ENCODE measurements at places on chromosomes 13 and 19.

- no peak for DNase-seq
Observed at GRCh38 chr19:29836409-29836825, 24.6 kb downstream of the CCNE1 start.

DNA sequence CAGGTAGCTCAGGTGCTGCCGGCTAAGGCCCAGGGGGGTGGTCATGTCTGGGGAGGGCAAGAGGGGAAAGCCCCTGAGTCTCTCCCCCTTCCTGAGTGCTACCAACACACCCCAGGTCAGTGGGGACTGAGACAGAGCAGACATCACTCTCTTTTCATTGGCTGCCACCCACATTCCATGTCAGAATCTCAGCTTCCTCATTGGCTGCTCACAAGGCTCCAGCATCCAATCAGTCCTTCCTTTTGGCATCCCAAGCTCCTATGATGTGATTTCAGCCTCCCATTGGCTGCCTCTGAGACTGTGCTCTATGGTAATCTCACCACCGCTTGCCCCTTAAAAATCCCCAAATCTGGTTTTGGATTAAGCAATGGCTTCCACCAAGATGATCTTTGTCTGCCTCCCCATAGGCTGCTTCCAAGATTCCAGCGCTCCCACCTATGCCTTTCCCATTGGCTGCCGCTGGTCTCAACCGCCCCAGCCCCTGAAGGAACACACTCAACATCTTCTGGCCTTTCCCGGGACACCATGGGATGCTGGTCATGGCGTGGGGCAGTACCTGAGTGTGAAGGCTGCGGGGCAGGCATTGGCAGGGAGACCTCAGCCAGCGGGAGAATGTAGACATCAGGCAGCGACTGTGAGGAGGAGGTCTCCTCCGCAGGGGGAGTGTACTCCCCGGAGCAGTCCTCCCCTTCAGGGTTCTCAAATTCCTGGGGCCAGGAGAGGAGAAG is 2.0 kb downstream of the LMTK3 start:
- no peak for DNase-seq

- no peak for DNase-seq
Observed at GRCh38 chr19:16668176-16668575, 7.2 kb downstream of the TMEM38A start.

DNA sequence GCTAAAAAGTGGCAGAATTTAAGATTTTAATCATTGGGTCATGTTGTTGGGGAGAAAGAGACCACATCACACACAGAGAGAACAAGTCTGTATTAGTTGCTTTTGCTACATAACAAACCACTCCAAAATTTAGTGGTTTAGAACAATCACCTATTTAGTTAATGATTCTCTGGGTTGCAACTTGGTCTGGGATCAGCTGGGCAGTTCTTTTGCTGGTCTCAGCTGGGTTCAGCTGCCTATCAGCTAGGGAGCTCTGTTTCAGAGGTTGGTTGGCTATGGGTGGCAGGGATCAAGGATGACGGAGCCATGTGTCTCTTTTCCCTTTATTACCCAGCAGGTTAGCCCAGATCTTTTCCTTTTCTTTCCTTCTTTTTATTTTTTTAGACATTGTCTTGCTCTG is 8.9 kb downstream of the PINLYP start:
- DNase-seq = no peak

DNA sequence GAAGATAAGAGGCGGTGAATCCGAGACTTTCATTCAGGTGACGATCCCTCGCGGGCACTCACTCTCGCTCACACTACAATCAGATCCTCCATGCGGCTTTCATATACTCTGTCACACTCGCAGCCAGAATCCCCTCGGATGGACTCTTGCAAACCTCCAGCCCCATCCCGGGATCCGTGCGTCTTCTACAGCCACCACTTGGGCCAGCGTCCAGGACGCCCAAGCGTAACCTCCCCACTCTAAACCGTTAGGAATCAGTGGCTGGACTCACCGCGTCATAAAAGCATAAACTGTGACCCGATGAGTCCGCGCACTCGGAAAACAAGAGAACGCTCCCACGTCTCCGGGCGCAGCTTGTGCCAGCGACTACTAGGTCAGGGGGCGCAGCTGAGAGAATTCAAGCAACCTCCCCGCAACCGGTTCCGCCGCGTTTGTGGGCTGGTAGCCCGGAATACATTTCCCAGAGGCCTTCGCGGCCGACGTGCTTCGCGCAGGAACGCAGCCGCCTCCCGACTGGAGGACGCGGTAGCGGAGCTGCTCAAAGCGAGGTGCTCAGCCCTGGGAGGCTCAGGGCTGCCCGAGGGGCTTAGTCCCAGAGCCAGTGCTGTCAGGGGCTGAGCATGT is 27.6 kb downstream of the ZNF607 start:
- DNase-seq = no peak

DNA sequence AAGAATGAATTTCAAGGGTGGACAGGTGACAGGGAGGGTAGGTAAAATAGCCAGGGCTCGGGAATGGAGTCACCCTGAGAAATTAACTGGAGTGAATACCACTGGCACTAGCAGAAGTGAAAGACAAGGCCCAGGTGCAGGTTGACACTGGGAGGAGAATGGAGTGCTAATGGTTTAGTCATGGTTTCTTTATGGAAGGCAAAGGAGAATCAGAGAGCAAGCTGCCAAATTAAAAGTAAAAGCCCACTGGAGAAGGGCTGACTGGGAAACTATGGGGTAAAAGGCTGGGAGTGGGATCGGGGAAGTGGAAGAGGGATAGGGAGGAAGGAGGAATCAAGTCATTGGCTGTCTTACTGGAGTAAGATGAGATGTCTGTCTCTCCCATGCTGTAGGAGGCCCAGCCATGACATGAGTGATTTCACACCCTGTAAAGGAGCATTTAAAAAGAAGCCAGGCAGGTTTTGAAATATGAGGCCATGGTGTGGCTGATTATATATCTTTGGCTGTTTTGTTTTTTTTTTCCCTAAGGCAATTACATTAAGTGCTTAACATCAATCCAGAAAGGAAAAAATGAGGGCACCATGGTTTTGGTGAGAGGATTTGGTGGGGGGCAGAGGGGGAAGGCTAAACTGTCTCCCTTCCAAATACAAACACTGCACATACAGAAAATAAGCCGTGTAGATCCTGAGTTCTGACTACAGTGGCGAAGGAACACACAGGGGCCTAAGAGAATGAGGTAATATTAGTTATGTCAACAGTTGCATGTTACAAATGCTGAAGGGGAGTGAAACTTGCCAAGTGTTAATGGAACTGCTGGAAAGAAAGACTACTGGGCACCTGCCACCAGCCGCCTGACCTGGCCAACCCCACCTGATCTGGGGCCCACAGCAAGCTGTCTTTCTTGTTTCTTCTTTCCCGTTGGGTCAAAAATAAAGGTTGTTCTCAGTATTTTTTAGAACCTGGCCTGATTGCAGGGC is 183.5 kb upstream of the TSC22D1 start:
- DNase-seq = no peak

DNA sequence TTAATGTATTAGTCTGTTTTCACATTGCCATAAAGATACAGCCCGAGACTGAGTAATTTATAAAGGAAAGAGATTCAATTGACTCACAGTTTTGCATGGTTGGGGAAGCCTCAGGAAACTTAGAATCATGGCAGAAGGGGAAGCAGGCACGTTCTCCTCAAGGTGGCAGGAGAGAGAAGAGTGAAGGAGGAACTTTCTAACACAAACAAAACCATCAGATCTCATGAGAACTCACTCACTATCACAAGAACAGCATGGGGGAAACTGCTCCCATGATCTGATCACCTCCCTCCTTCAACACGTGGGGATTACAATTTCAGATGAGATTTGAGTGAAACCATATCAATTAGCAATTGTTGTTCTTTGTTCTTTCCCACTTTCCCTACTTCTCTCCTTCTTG is 689.0 kb upstream of the SLITRK1 start:
- DNase-seq = peak; percentile 12

GRCh38 chr13:98677398-98677797 is 75.1 kb downstream of the SLC15A1 start:
- DNase-seq = no peak

- DNase-seq = no peak
Observed at GRCh38 chr19:52665529-52665928, 27.4 kb upstream of the ZNF83 start.

DNA sequence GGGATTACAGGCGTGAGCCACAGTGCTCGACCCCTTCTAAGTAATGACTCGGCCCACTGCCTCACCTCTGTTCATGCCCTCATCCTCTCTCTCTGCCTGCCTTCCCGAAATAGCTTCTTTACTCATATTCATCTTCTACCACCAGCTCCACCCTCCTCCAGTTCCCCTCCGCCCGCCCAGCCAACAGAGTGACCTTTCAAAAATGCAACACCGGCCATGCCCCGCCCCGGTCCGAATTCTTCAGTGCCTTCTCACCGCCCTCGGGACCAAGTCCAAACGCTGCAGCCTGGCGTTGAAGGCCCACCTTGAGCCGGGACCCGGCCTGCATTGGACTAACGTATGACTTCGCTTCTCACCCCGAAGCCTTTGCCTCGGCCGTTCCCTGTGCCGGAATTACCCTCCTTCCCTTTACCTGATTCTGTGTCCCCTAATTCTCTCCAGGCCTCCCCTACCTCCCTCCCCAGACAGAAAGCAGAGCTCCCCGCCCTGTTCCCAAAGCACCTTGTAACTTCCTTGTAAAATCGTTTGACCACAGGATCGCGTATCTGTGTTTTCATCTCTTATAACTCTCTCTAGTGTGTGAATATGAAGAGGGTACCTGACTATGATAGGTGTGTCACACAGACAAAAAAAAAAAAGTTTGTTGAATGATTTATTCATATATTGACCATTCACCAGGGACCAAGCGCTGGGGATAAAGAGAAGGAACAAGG is 8.1 kb upstream of the MUC16 start:
- DNase-seq = no peak

DNA sequence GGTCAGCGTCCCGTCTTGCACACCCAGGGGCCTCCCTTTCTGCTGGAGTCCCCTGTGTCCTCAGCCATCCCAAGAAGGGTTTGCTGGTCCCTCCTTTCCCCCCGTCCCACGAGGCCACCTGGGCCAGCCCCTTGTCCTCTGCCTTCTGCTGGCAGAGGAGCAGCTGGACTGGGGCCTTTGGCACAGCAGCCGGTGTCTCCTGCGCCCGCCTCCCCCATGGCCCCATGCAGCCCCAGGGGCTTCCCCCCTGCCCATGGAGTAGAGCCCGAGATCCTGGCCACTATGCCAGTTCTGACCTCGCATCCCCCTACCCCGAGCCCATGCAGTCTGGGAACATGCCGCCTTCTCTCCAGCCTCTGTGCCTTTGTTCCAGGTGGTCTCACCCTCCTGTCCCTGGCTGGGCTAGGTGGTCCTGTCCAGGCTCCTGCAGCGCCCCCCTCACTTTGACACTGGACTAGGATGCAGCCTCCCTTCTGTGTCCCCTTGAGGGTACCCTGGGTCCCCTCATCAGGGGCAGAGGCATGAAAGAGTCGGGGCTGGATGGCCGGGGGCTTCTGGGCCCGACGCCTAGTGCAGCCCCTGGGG is 5.7 kb upstream of the GARIN5A start:
- no peak for DNase-seq

DNA sequence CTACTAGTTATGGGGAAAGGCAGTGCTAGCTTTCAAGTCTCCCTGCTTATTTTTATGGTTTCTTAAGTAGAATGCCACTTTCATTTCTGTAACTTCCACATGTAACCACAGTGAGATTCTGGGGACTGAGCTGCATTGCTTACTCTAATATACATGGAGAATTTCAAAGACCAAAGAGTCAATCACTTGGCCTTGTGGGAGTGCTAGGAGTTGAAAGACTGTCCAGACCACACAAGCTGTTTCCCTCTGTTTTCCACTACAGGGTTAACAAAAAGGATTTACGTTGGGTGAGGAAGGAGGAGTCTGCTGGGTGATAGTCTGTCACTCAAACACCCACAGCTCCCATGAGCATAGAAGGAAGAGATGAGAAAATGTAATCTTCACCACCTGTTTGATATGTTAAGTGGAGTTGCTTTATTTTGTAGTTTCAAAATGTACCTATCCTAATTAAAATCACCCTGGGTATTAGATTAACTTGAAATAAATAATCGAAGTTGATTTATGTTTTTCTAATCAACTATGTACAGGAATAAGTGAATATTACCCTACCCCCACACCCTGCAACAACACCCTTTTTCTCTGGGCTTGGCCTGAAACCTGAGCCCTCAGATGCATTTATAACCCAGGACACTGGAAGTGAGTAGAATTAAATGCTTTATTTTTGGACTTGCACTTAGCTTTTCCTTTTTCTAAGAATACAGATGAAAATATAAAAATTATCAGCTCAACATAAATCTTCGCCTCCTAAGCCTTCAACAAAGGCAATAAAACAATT is 225.8 kb upstream of the SLC10A2 start:
- DNase-seq = no peak

- no peak for DNase-seq
Observed at GRCh38 chr13:32330441-32330840, 15.1 kb downstream of the BRCA2 start.

DNA sequence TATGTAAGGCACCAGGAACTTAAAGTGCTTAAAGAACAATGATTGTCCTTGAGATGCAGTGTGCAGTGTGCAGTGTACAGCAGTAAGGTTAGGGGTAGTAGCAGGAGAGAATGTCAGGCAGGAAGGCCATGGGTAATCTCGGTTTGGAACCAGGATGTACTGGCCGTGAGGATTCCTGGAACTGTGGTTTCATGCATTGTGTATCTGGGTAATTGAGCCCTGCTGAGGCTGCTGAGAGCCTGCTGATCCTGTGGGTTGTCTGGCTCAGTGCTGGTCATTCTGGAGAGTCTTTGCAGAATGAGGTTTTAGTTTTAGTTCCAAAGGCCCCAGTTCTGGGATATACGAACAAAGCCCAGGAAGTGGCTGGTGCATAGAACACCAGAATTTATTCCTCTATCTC is 71.0 kb downstream of the ZNF568 start:
- DNase-seq = no peak

- peak; percentile 21 for DNase-seq
Observed at GRCh38 chr13:99275093-99275469, 16.9 kb upstream of the GPR18 start.

DNA sequence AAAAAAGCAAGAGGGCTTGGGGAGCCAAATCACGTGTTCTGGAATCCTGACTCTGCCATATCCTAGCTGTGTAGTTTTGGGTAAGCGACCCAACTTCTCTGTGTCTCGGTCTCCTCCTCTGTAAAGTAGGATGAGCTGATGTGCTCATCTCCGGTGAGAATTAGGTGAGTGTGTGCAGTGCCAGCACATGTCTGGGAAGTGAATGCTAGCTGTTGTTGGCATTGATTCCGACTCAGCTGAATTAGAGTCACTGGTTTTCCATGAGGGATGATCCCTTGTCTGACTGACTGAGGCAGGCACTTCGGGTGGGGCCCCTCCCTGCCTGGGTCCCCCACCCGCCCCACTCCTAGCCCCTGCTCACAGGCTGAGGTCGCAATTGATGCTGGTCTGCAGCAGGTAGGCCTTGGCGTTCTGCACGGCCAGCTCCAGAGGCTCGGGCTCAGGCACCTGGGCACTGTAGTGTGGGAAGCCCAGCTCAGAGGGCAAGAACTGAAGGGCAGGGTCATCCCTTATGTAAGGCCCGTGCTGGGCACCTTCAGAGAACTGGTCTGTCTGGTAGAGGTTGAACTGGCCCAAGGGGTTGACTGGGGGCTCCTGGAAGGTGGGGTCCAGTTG is 835 bp downstream of the RSPH6A start:
- no peak for DNase-seq
